Activated CD4-positive, alpha-beta T cell treated with anti-CD3 and anti-CD28 coated beads for 48 hours (primary cell): ENCODE measurements at places on chromosomes 12 and 14.
A peak's percentile ranks its signal among the peaks of the same experiment; 100 is the strongest.

GRCh38 chr12:2335109-2335508, 282.3 kb downstream of the CACNA1C start:
- DNase-seq: no peak

DNA sequence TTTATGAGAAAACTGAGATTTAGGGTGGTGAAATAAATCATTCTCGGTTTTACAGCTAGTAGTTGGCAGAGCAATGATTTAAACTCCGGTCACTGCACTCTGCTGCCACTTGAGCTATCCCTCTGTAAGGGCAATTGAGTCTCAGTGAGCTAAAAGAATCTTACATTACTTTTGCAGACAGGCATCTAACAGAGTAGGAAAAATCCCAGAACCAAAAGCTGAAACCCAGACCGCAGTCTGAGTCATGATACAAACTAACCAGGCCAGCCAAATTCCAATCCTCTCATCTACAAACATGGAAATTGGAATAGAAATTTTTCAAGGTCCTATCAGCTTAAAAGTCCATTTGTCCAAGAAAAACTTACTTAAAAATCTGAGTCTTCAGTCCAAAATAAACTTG, 73.7 kb downstream of the ANKS1B start:
- DNase-seq: no peak

DNA sequence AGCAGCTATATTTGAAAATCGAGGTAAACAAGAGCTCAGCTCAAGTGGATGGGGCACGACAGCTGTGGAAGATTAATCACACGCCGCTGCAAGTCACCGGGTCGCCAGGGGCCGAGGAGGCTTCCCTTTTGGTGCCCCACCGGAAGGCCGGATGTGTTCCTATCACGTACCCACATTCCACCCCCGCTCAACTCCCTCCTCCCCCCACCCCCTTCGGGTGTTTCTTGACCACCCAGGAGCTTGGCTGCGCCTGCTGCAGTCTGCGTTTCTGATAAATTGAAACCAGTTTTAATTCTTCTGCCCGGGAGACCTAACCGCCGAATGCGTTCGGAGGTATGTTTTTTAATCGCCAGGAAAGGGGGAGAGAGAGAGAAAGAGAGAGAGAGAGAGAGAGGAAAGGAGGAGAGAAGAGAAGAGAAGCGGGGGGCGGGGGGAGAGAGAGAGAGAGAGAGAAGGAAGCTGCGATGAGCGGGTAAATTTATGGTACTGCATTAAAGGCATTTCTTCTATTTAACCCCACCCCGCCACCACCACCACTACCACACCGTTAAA, 1.8 kb downstream of the SLC8A3 start:
- peak; percentile 8 for DNase-seq

GRCh38 chr12:130194154-130194553, 31.9 kb downstream of the FZD10 start:
- DNase-seq: no peak

DNA sequence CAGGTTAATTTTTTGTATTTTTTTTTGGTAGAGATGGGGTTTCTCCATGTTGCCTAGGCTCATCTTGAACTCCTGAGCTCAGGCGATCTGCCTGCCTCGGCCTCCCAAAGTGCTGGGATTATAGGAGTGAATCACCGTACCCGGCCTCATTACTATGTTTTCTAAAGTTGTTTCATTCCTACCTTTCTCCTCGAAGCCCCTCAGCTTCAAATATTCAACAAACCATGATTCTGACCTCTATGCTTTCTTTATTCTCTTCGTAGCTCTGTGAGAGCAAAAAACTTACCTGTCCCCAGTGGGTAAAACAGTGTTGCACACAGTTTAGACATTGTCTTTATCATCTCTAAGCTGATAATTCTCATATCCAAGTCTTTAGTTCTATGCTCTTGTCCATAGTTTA, 26.2 kb upstream of the MDM2 start:
- no peak for DNase-seq

DNA sequence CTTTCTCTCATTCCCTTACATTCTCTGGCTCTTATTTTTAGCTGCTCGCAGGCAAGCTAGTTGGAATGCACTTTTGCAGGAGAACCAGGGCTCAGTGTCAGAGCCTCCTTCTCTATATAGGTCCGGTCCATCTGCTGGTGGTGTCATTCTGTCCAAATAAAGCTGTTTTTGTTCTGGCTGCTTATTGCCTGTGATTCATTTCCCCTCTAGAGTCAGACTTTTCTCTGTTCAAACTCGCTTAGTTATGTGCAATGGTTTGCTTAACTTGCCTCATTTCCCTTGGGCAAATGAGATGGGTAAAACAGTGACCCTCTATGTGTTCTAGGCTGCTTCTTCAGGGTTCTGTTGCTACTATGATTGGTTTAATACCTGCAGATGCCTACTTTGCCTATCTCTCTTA, 2.9 kb downstream of the SMARCD1 start:
- DNase-seq: no peak
